ENCODE measurements at places on chromosomes 3 and 15.

DNA sequence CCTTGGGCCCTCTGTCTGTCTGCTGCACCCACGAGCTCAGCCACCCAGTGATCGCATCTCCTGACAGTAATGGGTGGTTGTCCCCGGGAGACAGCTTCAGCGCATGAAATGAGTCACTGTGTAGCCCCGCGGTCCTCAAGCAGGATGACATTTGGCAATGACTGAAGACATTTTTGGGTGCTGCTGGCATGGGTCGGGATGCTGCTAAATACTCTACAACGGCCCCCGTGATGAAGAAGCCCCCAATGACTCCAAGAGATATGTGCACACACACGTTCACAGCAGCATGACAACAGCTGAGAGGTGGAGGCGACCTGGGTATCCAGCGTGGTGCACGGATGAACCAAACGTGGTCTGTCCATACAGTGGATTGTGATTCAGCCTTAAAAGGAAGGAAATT, 17.4 kb upstream of the ZXDC start:
- DNase-seq, result no peak

DNA sequence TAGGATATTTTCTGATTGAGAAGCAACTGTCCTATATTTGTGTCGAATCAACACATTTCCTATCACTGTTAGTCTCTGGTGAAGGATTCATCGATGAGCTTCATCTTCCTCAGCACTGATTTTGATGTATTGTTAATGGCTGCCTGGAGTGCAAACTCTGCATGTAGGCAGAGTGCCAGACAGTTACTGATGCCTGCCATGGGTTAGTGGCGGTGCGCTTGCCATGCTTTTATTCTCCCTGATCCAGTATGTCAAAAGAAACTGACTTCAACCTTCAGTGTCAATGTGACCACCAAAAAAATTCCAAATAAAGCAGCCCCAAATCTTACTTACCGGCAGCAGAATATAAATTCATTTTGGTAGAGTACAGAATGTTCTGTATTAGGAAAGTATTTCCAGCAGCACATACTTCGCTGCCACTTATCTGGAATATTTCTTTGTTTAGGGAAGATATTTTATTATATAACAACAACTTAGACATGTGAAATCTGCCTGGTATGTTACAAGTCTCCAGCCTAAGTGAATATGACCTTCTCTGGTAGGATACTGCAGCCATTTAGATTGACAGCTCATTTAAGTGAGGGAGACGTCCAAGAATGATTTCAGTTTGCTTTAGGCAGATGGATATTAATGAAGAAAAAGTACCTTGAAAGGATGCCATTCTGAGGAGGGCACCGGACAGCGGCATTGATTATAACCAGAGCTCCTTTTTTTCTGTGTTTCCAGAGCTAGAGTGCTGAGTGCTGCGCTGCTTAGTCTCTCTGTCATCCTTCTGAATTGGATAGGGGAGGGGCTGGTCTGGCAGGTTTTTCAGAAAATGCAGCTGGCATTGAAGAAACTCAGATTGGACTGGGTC, 59.9 kb downstream of the ARHGEF26 start:
- no peak for DNase-seq

GRCh38 chr3:58659051-58659675, 7.4 kb downstream of the FAM3D start:
- DNase-seq, result peak; percentile 57

GRCh38 chr15:89078851-89079810, 9.1 kb upstream of the ABHD2 start:
- DNase-seq, result no peak

DNA sequence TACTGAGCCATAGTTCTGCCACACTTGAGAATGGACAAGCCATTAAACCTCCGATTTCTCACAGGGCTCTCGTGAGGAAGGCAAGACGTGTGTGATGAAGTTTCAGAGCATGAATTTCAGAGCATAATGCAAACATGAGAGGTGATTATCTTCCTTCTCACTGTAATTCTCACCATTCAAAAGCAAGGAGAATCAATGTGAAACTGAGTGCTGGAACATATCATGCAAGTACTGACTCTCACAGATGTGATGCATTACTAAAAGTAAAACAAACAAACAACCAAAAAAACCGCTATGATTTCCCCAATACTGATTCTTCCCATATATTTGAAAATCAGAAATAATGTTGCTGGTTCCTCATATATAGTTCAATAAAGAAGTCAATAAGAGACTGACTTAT, 23.7 kb downstream of the P3H2 start:
- no peak for DNase-seq

DNA sequence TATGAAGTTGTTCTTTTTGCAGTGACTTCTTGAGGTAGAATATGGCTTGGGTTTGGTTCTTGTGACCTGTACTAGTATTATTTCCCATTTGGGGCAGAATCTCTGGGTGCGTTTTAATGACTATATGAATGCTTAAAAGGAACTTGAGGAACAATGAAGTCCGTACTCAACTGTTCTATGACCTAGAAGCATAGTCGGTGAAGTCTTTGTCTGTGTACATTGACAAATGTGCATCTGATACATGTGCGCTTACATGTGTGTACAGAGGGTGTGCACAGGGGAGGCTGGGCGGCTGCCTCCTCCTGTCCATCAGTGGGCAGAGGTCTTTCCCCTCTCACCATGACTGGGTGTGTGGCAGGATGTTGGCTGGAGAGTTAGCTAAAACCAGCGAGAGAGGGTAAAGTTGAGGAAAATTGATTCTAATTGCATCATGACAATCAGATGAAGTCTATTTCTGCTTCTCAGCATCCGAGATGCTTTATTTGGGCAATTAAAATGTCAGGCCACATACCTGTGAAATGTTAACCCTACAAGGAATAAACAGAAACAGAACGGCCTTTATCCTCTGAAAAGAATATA, 1.0 kb upstream of the NR2F2 start:
- DNase-seq, result no peak

DNA sequence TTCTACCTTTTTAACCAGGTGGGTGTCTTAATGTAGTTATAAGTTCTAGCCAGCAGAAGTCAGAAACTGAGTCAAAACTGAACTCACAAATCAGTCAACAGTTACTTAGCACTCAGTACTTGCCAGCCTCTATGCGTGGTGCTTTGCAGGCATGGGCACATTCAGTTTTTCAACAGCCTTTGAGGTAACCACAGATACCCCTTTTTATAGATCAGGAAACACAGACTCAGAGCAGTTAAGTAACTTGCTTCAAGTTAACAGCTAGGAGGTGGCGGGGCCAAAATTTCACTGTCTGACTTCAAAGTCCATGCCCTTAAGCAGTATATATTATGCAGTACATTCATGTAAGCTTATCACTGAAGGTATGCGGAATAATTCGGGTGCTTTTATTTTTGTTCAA, 139.4 kb downstream of the FHIT start:
- no peak for DNase-seq

GRCh38 chr3:22959593-22959992, 243.5 kb upstream of the UBE2E2 start:
- no peak for DNase-seq

GRCh38 chr3:129665024-129665768, 58.7 kb upstream of the PLXND1 start:
- DNase-seq, result no peak

GRCh38 chr3:11568503-11569155, 75.1 kb downstream of the VGLL4 start:
- DNase-seq, result no peak

- DNase-seq, result no peak
These were observed 82.8 kb upstream of the TNFSF10 start for GRCh38 chr3:172606021-172606420.

- no peak for DNase-seq
These were observed 495.5 kb upstream of the ROBO1 start for GRCh38 chr3:80263260-80263659.

- no peak for DNase-seq
These were observed 41.9 kb downstream of the KY start for GRCh38 chr3:134608771-134609435.

DNA sequence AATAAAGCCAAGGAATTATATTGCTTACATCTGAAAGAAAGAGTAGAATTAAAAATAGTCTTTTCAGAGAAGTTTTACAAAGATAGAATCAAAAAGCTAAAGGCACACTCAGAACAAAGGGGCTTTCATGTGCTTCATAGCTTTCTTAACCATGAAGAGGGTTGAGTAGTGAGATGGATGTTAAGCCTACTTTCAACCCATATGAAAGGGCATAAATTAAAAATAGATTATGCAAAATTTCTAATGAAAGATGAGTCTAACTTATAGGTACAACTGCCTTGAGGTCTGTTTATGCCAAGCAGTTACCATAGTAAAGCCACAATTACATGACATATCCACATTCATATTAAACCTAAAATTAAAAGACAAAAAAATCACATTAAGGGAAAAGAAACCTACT, 223.3 kb upstream of the ARHGEF26 start:
- DNase-seq, result no peak

- DNase-seq, result no peak
These were observed 1038.6 kb downstream of the TUSC7 start for GRCh38 chr3:117748131-117748530.

DNA sequence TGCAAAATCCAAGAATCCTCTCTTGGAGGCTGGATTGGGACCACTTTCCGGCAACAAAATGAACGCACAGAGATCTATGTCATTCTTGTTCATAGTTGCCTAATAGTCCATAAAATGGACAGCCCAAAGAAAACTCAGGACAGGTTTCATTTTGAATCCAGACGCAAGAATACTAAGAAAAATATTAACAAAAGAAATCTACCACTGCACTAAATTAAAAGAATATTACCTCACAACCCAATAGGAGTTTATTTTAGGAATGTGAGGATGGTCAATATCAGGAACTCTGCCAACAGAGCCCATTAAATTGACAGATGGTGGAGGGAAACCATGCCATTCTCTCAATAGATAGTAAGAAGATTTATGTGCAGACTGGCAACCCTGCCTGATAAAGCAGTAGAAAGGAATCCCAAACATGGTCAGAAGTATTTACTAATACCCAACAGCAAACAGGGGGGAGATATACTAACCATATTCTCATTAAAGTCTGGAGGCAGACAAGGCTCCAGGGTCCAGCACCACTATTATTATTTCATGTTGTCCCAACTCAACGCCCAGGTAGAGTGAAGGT, 127.6 kb downstream of the SMAD6 start:
- no peak for DNase-seq

GRCh38 chr15:73054417-73054953, 2.2 kb downstream of the NEO1 start:
- DNase-seq, result no peak

- no peak for DNase-seq
These were observed 179.5 kb downstream of the ANXA2 start for GRCh38 chr15:60218256-60218655.

GRCh38 chr15:67879440-67880129, 39.7 kb upstream of the RNU6-1 start:
- DNase-seq, result no peak

DNA sequence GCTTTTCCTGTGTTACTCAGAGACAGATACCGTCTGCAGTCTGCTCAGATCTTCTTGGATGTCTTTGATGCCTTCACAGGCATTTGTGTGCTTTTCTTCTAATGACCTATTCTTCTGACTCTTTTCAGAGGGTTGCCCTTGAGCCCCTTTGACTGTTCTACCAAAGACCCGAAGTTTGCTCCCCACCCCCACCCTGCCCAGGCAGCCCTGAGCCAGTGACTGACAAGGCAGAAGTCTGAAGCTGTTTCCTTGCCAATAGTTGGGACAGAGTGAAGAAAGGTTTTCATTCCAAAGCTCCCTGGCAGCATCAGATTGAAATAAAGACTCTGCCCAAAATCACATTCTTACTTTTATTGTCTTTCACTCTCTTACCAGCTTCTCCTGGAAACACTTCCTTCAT, 9.0 kb upstream of the ATP13A5 start:
- no peak for DNase-seq

DNA sequence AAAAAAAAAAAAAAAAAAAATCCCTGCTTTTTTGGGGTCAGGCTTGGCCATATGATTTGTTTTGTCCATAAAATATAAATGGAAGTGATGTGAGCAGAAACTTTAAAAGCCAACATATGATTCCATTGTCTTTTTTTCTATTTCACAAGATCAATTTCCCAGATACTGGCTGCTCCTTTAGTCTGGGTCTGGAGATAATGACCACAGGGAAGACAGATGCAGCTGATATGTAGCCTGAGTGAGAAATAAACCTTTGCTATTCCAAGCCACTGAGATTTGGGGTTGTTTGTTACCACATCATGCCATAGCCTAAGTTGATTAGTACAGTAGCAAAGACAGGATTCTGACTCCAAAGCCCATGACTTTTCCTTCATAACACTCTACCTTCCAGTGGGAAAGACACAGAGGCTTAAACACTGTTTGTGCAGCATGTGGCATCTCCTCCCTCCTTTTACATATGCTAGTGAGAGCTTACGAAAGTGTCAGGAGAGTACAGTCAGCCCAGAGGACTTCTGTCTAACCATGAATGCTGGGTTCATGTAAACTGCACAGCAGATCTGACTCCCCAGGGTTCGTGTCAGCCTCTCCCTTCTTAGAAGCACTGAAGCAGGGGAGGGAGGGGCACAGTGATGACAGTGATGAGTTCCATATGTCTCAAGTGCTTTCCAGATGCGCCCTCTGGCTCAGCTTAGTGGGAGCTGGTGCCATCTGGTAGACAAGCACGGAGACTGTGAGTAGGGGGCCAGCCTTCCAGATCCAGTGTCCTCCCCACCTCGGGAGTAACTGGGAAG, 36.7 kb upstream of the SLC7A14 start:
- DNase-seq, result no peak

DNA sequence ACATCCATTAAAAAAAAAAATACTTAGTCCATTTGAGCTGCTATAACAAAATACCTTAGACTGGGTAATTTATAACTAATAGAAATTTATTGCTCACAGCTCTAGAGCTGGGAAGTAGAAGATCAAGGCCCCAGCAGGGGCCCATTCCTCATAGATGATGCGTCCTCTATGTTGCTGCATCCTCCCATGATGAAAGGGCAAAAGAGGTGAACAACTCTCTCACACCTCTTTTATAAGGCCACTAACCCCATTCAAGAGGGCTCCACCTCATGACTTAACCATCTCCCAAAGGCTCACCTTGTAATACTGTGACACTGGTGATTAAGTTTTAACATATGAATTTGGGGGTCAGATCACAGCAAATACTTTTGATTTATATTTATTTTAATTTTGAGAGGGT, 3.0 kb upstream of the TLNRD1 start:
- DNase-seq, result no peak

DNA sequence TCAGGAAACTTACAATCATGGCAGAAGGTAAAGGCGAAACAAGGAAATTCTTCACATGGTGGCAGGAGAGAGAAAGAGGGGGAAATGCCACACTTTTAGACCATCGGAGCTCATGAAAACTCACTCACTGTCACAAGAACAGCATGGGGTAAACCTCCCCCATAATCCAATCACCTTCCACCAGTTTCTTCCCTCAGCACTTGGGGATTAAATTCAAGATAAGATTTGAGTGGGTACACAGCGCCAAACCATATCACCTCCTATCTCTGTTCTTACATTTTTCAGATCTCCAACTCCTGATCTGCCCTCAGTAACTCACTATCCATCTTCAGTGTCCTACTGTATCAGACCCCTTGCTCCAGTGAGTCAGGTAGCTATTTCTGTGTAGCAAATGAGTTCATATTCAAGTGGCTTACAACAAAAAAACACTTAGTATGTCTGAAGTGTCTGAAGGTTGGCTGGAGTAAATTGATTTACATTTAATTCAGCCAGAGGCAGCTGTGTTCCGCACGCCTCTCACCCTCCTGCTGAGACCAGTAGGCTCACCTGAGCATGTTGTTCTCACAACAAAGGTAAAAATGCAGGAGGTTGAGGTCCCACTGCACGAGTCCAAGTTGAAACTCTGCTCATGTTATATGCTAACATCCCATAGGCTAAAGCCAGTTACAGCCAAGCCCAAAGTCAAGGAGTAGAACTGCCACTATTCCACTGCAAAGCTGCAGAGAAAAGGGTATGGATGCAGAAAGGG, 180.7 kb upstream of the LMCD1 start:
- DNase-seq, result no peak

- no peak for DNase-seq
These were observed 46.9 kb upstream of the NEDD4 start for GRCh38 chr15:56040081-56041035.
